ENCODE measurements at places on chromosomes 1 and 21. TPM values are rescaled to one million over a fixed set of nuclear protein-coding genes. Genes with fewer than 3 reads are reported as not detected.

DNA sequence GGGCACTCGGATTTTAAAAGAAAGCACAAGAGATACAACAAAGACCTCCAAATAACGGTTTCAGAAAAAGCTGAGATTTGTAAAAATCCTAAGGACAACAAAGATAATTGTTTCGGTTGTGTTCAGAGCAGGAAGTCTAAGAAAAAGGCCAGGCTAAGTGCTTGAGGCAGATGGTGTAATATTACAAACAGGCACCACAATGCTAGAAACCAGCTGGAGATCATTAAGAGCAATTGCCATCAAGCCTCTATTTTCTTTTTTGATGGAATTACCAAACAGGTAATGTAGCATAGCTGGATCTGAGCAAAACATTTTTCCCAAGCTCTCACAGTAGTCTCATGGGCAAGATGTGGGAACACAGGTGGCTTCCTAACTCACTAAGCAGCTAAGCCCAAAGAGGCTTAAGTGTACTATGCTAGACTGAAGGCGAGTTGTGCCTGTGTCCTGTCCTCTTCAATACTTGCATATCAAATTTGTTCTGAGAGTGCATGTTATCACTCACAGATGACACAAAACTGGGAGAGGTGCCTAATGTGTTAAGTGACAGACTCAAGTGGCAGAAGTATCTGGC, 161.6 kb downstream of the GLUL start:
- H3K4me1 ChIP-seq, result peaks cover 9% of the 10 kb centered on the region
- no peak overlapping the region for H3K4me3 ChIP-seq
- DNase-seq, result no peak
- no peak overlapping the region for H3K27ac ChIP-seq
- no peaks in the 10 kb centered on the region for H3K36me3 ChIP-seq

C8A gene
- not detected for total RNA-seq

GRCh38 chr1:243562473-243562872, 287.6 kb downstream of the AKT3 start:
- no peaks in the 10 kb centered on the region for H3K27me3 ChIP-seq
- no peak overlapping the region for H3K27ac ChIP-seq
- peaks cover 9% of the 10 kb centered on the region for H3K4me1 ChIP-seq
- peaks cover 14% of the 10 kb centered on the region for H3K36me3 ChIP-seq
- DNase-seq, result no peak
- no peak overlapping the region for H3K4me3 ChIP-seq

GRCh38 chr1:54610601-54611580, 12.4 kb downstream of the FAM151A start:
- H3K27ac ChIP-seq, result peak overlapping the region; percentile 53
- no peak for DNase-seq
- H3K27me3 ChIP-seq, result peaks cover 10% of the 10 kb centered on the region

RGS1 gene
- total RNA-seq, result not detected

DNA sequence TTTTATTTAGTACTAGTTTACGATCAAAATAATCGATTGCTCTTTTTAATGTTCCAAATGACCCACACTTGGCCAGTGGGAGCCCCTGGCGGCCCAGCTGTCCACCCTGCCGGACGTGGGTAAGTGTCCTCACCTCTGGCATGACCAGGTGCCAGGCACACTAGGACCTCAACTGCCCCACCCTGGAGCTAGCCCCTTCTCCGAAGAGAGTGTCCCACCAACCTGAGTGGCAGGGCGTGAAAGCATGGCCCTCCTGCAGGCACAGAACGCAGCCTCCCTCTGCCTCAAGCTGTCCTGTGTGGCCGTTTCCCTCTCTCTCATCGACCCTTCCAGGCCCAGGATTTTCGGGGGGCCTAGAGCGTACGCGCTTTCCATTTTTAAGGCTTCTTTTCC, 32.9 kb upstream of the AGPAT3 start:
- peaks cover 12% of the 10 kb centered on the region for H3K27me3 ChIP-seq
- no peak overlapping the region for H3K4me3 ChIP-seq
- no peak overlapping the region for H3K27ac ChIP-seq
- H3K36me3 ChIP-seq, result peaks cover 4% of the 10 kb centered on the region

- no peak overlapping the region for H3K4me3 ChIP-seq
- H3K27ac ChIP-seq, result no peak overlapping the region
- H3K27me3 ChIP-seq, result no peaks in the 10 kb centered on the region
- no peaks in the 10 kb centered on the region for H3K4me1 ChIP-seq
- DNase-seq, result no peak
Observed at GRCh38 chr1:55980582-55980981, 598.8 kb downstream of the PLPP3 start.

DNA sequence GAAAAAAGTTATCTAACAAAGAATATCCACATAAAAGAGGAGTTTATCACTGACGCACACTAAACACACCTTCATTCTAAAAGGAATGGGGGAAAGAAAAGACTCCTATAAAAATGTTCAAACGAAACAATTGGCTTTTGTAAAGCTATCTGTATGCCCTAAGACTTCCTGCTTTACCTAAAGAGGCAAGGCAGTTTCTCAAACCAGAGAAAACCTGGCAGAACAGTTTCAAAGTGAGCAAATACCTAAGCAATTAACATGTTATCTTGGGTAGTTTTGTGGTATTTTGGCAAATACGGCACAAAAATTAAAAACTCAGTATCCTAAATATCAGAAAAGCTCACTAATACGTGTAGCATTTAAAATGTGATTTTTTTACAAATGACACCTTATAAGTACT, 1.9 kb downstream of the PUM1 start:
- H3K27ac ChIP-seq, result peak overlapping the region; percentile 100
- H3K4me1 ChIP-seq, result peaks cover 12% of the 10 kb centered on the region
- no peak for DNase-seq
- H3K4me3 ChIP-seq, result peak overlapping the region; percentile 99
- H3K27me3 ChIP-seq, result peaks cover 12% of the 10 kb centered on the region

DNA sequence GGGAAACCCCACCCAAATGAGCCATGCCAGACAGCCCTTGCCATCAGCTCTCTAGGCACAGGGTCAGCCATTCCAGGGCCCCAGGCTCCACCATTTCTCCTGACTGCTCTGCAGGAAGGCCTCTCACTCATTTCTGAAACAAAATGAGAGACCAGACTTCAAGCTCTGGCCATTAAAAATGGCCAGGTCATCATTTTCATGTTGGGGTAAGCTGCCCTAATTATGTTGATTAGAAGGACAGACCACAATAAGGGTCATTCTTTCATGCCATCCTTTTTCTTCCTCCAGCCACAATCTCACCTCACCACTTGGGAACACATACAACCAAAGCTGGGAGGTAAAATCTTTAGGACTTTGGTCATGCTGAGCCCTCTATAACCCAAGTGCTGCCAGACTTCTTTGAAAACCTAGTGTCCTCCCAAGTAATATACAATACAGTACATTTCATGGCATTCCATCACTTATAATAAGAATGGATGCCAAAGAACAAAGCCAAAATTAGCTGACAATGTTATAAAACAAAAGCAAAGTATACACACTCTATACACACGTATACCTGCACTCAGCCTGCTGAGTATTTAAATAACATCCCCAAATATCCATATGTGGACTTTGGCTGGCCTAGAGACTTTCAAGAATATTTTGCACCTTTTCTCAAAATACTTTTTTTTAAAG, 22.4 kb upstream of the RBBP5 start:
- DNase-seq, result no peak
- H3K27ac ChIP-seq, result no peak overlapping the region
- no peaks in the 10 kb centered on the region for H3K4me1 ChIP-seq
- peaks cover 11% of the 10 kb centered on the region for H3K36me3 ChIP-seq

- no peaks in the 10 kb centered on the region for H3K27me3 ChIP-seq
- no peaks in the 10 kb centered on the region for H3K4me1 ChIP-seq
- no peak overlapping the region for H3K4me3 ChIP-seq
- no peak for DNase-seq
- peaks cover 34% of the 10 kb centered on the region for H3K36me3 ChIP-seq
Observed at GRCh38 chr21:33424214-33424613, 21.0 kb downstream of the IFNGR2 start.
